ENCODE measurements at places on chromosomes 11 and 22.

- DNase-seq = peak; percentile 96
These were observed 122.6 kb downstream of the APOL5 start for GRCh38 chr22:35840302-35840739.

DNA sequence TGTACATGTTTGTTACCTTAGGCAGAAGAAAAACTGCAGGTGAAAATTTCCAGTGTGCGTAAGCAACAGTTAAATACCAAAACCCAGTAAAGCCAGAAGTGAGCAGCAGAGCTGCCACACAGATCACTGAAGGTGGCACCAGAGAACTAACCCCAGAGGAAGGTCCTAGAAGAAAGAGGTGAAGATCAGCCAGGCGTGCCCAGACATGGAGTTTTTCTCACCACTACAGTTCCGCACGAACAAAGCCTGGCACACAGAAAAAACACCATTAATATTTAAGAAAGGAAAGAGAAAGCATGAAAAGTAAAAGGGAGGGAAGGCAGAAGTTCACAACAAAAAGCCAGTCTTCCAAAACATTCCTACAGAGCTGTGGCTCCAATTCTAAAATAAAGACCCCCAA lies 60.7 kb downstream of the STK33 start:
- no peak for DNase-seq

- DNase-seq = peak; percentile 63
These were observed 1.0 kb downstream of the PAX6 start for GRCh38 chr11:31809857-31810778.

DNA sequence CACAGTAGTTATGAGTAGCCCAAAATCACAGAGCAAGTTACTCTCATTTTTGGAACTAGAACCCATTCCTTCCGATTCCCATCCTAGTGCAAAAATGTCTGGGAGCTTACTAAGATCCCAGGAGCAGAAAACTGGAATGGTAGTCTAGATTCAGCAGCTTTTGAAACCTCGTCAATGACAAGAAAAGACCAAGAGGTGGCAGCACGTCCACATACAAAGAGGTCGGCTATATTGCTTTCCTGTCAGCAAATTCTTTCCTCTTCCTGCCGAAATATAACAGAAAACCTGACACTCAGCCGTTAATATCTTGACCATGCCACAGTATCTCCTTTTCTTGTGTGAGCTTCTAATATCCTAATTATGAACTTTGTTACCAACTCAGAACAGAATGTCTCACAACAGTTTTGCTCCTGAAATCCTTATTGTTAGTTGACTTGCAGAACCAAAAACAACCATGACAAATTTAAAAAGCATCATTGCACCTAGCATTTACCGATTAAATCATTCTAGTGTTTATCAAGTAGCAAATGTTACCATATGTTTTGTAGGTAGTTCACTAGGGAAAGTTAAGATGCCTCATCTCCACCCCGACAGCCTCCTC lies 92.8 kb upstream of the OR9G4 start:
- peak; percentile 86 for DNase-seq

DNA sequence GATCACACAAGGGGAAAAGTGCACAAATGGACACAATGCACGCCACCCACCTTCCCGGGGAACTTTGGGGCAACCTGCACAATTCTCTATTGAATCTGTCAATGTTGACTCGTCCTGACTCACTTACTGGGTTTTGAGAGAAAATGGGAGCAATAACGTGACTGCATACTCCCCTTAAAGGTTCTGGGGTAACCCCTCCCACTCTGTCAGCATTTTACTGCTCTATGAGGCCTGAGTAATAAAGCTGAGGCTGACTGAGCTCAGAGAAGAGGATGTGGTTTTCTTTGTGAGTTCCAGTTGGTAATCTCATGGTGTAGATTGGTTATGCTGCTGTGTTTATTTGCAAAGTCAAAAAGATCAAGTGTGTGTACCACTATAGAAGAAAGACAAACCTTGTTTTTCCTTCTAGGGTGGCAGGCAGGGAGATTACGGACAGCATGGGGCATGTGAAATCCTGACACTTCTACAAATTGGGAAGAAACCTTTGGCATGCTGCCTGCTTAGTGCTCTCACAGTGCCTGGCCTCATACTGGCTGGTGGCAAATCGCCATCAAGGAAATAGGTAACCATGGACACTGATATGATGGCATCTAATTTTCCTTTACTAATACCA lies 16.1 kb upstream of the APOA1 start:
- DNase-seq = peak; percentile 52

DNA sequence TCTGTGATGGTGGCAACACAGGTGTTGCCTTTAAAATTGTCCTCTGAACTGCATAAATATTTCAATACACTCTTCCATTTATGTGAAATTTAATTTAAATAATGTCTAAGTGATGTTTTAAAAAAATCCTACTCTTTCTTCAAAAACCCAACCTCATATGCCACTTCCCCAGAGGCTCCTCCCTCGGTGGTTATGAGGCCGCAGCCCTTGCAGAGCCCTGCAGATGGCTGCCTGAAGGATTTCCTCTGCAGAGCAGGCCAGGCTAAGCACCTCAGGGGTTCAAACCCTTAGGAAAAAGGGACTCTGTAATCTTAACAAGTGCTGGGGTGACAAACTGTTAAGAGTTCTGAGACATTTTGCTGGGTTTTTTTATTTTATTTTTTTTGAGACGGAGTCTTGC lies 25.2 kb downstream of the MORC2 start:
- no peak for DNase-seq

GRCh38 chr11:80521592-80521991 lies 1080.8 kb upstream of the TENM4 start:
- no peak for DNase-seq

All from adipocyte (in vitro differentiated cells).